ENCODE measurements at places on chromosomes 13 and 19.

DNA sequence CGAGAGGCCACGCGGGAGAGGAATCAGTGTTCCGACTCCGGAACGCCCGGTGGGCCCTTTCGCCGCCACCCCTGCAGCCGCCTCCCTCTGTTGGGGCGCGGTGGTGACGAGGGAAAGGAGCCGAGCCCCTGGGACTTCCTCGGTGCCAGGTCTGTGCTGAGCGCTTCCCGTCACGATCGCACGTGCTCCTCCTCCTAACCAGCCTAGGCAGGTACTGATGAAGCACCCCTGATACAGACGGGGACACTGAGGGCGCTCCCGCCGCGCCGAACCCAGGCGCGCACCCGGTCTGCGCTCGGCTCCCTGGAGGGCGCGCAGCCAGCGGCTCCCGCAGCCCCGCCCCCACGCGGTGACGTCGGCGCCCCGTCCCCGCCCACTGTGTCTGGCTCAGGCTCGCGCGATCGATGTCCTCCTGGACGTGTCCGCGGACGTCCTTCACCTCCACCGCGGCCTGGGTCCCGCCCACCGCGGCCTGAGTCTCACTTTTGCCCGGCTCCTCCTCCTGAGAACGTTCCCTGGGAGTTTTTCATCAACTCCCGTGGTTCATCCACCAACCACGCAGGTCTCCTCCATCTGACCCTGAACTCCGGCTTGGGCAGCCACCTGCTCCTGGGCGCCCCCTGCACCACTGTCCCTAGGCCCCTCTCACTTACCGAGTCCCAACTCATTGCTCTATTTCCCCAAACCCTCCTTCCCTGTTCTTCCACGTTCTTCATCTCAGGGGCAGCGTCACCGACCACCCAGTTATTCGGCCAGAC is 2.6 kb upstream of the KLK15 start:
- DNase-seq, result no peak

- no peak for DNase-seq
Measured at GRCh38 chr19:46951171-46951986, 68.3 kb upstream of the NPAS1 start.

GRCh38 chr19:7554990-7555864 is 19.7 kb downstream of the PNPLA6 start:
- DNase-seq, result no peak

DNA sequence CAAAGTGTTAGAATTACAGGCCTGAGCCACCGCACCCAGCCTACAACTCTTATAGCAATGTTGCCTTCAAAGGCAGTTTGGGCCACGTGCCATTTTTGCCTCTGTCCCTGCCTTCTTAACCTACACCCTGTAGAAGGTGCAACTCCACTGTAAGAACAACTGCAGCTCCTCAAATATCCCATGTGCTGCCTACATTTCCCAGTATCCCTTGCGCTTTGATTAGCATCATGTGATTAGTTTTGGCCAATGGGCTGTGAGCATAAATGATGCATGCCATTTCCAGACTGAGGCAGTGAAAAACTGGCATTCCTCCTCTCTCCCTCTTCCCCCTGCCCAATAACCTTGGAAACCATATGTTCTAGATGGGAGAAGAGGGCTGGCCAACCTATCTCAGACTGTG is 75.2 kb upstream of the MRI1 start:
- DNase-seq, result no peak

DNA sequence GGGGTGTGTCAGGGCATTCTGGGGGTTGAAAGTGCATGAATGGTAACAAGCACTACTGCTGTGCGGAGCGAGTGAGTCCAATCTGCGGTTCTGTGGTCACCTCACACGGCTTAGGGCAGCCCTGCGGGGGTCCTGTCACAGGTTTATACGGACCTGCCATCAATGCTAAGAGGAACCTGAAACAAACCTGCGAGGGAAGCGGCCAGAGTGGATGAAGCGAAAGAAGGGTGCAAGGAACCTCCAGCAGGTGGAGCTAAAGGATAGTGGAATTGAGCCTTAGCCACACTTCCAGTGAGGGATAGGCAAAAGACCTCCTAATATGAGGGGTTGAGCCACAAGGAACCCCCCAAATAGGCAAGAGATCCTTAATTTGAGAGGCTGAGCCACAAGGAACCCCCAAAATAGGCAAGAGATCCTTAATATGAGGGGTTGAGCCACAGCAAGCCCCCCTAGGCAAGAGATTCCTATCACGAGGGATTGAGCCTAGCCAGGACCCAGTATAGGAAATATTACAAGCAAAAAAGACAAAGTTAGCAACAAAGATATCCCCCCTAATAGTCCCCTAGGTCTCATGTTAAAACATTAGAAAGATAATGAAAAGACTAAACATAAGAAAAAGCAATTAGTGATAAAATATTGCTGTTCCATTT is 6.3 kb upstream of the ZNF69 start:
- no peak for DNase-seq

GRCh38 chr13:79593641-79594275 is 112.8 kb downstream of the NDFIP2 start:
- no peak for DNase-seq

GRCh38 chr19:49685845-49686332 is 3.5 kb upstream of the ADM5 start:
- DNase-seq, result no peak

DNA sequence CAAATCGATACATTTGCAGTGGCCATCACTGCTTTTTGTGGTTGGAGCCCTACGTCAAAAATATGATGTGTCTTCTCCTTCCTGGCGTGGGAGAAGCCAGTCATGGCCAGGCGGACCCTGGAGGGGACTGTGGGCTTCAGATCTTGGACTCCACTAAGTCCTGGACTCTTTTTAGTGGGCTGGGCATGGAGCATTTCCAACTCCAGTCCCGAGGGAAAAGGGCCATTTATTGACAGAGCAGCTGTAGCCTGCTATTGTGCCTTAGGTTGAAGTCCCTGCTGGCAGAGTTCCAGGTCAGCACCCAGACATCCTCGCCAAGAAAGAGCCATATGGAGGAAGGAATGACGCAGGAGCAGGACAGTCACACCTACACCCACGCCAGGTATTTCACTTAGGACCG is 179.2 kb upstream of the ZNF507 start:
- no peak for DNase-seq

- no peak for DNase-seq
Measured at GRCh38 chr19:18785179-18786124, 5.7 kb downstream of the COMP start.

DNA sequence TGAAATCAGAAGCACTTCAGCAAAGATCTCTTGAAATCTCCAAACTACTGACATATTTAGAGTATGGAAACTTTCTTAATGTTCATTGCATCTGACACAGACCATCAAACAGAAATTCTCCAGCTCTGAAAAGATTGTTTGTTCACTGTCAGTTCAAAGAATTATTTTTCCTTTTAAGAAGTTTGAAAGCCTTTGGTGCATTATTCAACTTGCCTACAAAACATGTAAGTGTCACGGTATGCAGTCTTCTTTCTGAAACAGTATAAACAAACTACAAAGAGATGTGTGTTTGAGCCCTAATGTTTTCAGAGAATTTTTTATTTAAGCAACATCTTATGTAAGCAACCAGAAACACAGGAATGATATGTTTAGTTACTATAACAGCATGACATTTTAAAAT is 125.4 kb downstream of the FGF14 start:
- DNase-seq, result no peak

- DNase-seq, result no peak
Measured at GRCh38 chr13:59801107-59801880, 362.4 kb downstream of the DIAPH3 start.

Data from NCI-H2081 treated with DMSO at 0.1 percent for 48 hours (cell line).